ENCODE measurements at places on chromosomes 13 and 19. TPM values are rescaled to one million over a fixed set of nuclear protein-coding genes. Genes with fewer than 3 reads are reported as not detected.

DNA sequence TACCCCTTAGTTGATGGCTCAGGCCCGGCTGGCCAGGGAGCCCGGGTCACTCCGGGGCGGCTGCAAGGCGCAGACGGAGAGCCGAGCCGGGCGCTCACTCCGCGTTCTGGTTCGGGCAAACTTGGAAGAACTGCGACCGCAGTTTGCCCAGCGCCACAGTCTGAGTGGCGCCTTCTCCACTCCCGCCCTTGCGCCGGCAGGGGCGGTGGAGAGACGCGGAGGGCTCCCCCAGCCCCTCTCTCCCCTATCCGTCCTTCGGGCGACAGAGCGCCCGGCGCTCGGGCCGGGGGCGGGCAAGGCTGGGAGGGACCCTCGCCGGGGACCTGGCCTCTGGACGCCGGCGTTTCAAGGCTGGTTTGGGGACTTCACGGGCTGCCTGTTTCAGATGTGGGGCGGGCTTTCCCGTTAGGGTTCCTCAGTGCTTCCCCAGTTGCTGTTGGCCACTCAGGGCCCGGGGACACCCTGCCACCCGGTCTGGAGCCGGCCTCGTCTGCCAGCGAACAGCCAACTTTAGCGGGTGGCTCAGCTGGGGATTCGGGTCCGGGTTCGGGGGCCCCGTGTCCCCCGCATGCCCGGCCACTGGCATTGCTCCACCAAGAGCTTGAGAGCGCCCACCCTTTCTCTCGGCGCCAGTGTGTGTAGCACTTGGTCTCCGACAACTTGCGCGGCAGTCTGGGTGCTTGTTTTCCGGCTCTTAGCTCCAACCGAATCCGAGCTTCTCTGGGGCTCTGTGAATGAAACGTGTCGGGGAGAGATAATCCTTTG is 1.5 kb downstream of the GPC6 start:
- no peaks in the 10 kb centered on the region for H3K36me3 ChIP-seq
- no peak overlapping the region for H3K4me3 ChIP-seq
- DNase-seq: no peak
- no peak overlapping the region for H3K27ac ChIP-seq
- peaks cover 45% of the 10 kb centered on the region for H3K27me3 ChIP-seq
- no peaks in the 10 kb centered on the region for H3K4me1 ChIP-seq

DNA sequence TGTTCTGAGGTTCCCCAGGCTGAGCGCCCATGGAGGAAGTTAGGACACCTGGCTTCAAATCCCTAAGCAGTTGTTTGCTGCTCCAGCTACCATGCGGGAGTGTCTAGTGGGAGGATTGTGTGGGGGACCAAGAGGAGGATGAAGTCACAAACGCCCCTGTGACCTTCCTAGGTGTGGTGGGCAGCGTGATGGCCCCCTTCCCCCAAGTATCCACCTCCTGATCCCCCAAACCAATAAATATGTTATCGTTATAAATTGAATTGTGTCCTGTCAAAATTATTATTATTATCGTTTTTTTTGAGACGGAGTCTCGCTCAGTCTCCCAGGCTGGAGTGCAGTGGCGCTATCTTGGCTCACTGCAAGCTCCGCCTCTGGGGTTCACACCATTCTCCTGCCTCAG is at the start of gene SLC25A41:
Gene SLC25A41, minus strand, starts transcription at position 101 of the 400 bp plus-strand sequence. Its CDS starts 70 bp downstream, at position 31.
- H3K27me3 ChIP-seq: no peaks in the 10 kb centered on the region
- no peaks in the 10 kb centered on the region for H3K36me3 ChIP-seq
- H3K27ac ChIP-seq: no peak within 1 kb of the TSS
- no peak within 1 kb of the TSS for H3K4me3 ChIP-seq

GRCh38 chr13:26485786-26486185 is 71.7 kb upstream of the WASF3 start:
- peaks cover 11% of the 10 kb centered on the region for H3K4me1 ChIP-seq
- H3K36me3 ChIP-seq: no peaks in the 10 kb centered on the region
- H3K27ac ChIP-seq: no peak overlapping the region
- H3K27me3 ChIP-seq: peaks cover 2% of the 10 kb centered on the region

GRCh38 chr19:31316201-31316951 is 32.9 kb downstream of the TSHZ3 start:
- H3K27ac ChIP-seq: no peak overlapping the region
- no peak for DNase-seq
- peaks cover 10% of the 10 kb centered on the region for H3K27me3 ChIP-seq
- H3K4me3 ChIP-seq: no peak overlapping the region
- peaks cover 4% of the 10 kb centered on the region for H3K4me1 ChIP-seq

- H3K4me1 ChIP-seq: no peaks in the 10 kb centered on the region
- no peak overlapping the region for H3K27ac ChIP-seq
- DNase-seq: no peak
- H3K27me3 ChIP-seq: no peaks in the 10 kb centered on the region
Measured at GRCh38 chr13:113088691-113089020, 16.9 kb upstream of the F7 start.

GRCh38 chr13:33968520-33969507 is 150.9 kb downstream of the RFC3 start:
- H3K4me1 ChIP-seq: no peaks in the 10 kb centered on the region
- no peak for DNase-seq
- H3K4me3 ChIP-seq: no peak overlapping the region
- H3K27ac ChIP-seq: no peak overlapping the region
- no peaks in the 10 kb centered on the region for H3K36me3 ChIP-seq

DNA sequence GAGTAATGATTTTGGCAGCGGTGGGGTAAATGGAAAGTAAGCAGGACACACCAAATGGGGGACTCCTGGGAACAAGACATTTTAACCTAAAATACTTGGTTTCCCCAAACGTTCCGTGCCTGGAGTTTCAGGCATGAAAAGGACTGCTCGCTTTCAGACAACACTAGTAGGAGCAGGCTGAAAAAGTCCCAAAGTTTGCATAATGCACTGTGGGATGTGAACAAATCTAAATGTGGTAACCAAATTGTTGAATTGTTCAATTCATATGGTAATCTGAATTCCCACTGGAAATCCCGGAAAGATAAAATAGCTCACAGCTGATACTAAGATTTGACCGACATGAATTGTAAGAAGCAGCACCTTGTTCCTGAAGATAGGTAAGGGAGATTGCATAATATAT is 467.2 kb upstream of the ARGLU1 start:
- DNase-seq: no peak
- H3K27ac ChIP-seq: no peak overlapping the region
- no peaks in the 10 kb centered on the region for H3K4me1 ChIP-seq
- H3K4me3 ChIP-seq: no peak overlapping the region
- no peaks in the 10 kb centered on the region for H3K36me3 ChIP-seq
- H3K27me3 ChIP-seq: no peaks in the 10 kb centered on the region

Gene PRR22
- 4.4 TPM for total RNA-seq

Gene ACP7
- total RNA-seq: not detected
